Fibroblast of skin of left quadriceps (primary cell): ENCODE measurements at places on chromosomes 2 and 18.

DNA sequence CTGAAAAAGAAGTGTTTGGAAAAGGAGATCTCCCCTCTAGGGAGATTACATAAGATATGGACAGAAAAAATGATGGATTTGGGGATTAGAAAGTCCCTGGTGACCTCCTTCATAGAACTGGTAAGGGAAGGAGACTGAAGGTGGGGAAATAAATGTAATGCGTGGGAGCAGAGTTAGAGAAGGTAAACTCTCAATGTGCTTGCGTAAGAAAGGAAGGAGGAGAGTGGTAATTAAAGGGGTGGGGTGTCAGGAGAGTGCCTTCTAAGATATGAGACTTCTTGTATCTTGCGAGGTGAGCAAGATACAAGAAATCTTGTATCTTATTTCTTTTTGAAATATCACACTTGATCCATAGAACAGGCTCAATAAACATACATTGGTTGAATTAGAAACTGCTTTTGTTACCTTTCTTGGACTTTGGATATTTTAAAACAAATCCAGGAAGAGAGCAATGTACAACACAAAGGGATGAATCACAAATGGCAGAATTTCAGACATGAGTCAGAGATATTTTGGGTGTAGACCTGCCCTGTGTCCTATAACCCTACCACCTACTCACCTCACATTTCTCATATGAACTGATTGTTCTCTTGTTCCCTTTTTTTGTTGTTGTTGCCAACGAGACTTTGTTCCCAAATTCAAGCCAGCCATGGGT lies 342.4 kb downstream of the INSIG2 start:
- no peak for DNase-seq

DNA sequence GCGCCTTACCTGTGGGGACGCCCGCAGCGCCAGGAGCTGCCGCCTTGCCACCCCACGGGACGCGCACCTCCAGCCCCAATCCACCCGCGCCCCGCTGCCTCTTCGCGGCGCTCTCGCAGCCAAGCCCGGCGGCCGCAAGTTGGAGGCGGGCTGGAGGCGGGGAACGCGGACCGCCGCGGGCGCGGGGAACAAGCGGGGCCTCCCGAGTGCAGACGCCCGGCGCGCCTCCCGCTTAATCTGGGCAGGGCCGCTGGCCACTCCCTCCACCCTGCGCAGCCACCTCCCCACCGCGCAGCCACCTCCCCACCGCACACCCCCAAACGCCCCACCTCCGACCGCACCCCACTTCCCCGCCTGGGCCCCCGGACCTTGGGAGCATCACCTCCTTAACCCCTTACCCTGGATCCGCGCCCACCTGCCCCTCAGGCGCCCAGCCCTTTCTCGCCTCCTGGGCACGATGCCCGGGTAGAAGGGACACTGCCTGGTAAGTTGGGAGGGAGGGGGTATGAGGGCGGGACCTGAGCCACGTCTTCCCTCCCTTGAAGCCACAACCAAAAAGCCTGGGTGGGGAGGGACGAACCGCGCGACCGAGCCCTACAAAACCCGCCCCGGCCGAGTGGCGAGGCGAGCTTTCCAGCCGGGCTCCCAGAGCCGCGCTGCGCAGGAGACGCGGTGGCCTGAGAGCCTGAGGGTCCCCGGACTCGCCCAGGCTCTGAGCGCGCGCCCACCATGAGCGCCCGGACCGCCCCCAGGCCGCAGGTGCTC lies at the start of the genes COL4A3 and COL4A4:
Gene COL4A3 (plus strand): TSS at position 627 of the 765 bp plus-strand sequence. CDS start 103 bp downstream, at position 730.
Gene COL4A4 (minus strand): TSS at position 208 of the 765 bp plus-strand sequence. CDS start 16,722 bp downstream, outside the sequence.
- DNase-seq, result no peak

DNA sequence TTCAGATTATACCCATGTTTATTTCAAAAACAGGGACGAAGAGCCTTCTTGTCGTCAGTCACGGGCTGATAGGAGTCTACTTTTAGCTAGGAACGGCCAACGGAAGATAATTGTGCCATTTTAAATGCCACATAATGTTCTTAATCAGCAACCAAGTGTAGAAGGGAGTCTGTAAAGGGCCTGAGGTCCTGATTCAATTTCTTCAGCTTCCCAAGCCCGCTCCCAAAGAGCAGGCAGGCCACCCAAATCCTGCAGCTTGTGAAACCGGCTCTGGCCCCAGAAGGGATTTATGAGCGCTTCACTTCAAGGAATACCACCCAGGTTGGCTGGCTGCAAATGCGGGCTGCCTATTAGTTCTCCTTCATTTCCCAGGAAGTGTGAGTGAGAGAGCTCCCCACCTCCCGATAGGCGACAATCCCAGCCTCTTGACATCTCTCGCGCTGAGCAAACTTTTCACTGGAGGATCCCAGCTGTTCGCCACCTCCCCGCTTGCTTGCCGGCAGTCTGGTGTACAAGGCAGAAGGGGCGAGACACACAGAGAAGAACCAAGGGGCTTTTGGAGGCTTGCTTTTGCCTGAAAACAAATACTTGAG lies 272.9 kb downstream of the CDH20 start:
- DNase-seq, result peak; percentile 50

DNA sequence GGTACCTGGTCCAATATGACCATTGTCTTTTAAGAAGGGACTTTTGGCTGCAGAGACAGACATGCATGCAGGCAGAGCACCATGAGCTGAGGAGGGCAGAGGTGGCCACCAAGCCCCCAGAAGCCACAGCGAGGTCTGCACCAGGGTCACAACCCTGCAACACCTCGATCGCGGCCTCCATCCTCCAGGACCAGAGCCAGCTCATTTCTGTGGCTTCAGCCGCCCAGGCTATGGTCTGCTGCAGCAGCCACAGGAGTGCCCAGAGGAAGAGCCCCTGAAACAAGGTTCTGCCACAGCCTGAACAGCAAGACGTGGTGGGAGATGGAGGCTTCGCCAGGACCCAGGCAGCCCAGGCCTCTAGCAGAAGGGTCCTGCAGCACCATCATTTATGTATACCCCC lies 53.9 kb downstream of the ANKMY1 start:
- DNase-seq, result no peak

GRCh38 chr2:1069847-1070246 lies 119.2 kb downstream of the SNTG2 start:
- no peak for DNase-seq

DNA sequence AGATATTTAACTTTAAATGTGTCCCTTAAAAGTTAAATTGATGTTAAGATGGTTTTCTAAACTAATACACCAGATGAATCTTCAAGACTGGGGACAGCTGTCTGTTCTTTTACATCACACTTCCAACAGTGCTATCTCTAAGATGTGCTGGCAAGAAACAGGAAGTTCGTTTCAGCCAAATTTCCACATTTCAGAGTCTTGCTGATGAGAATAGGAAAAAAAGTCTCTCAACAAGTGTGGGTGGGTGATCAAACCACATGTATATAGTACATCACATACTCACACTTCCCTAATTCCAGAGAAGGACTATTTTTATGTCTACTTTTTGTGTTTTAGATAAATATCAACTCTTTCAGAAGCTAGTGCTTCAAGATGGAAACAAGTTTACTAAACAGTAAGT lies 1712.8 kb upstream of the TMEFF2 start:
- DNase-seq, result no peak

- DNase-seq, result no peak
Observed at GRCh38 chr2:166337932-166338331, 37.8 kb downstream of the SCN9A start.

DNA sequence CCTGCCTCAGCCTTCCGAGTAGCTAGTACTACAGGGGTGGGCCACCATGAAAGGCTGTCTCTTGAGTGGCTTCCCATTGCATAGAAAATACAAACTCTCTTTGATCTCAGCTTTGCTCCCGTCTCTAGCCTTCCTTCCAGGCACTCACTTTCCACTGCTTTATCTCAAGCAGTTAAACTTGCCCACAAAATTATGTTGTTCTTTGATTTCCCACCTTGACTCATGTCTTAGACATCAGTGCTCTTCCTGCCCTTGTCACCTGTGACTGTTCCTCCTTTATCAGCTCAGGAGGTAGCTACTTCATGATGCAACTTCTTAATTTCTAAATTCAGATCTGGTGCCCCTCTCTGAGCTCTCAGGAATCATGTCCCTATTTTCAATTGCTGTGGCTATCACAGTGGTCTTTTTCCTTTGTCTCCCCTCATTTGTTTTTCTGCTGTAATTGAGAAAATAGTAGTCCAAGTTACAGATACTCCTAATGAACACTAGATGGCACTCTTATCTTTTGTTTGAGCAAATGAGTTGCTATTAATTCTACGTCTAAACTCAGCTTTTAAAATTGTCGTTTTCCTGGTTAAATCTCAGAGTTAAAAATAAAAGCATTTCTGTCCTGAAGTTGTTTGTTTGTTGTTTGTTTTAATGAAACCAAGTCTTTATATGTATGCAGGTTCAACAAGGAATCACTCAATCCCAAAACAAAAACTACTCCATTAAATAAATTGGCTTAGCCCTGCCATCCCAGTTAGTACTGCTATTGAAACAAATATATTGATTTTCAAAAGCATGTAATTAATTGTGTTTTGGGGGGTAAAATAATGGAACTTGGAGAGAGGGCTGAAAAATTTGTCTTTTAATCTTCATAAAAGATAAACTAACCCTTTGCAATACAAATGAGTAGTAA lies 46.9 kb upstream of the GREB1L start:
- peak; percentile 20 for DNase-seq

DNA sequence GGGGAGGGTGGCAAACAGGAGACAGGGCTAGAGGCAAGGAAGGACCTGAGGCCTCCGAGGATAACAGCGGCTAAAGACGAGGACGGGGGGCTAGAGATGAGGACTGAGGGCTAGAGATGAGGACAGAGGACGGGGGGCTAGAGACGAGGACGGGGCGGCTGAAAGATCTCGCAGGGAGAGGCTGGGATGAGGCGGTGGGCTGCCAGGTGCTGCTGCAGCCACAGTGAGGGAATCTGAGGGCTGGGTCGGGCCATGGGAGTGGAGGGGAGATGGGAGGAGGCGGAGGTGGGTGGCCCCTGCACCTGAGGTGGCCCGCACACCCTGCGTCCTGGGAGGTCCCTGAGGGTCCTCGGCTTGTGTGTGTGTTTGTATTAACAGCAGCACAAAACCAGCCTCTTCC lies 350.2 kb upstream of the SALL3 start:
- no peak for DNase-seq

- DNase-seq, result no peak
Observed at GRCh38 chr2:34578641-34579040, 979.5 kb upstream of the FAM98A start.

GRCh38 chr2:218286570-218287459 lies 5.5 kb downstream of the TMBIM1 start:
- peak; percentile 76 for DNase-seq

DNA sequence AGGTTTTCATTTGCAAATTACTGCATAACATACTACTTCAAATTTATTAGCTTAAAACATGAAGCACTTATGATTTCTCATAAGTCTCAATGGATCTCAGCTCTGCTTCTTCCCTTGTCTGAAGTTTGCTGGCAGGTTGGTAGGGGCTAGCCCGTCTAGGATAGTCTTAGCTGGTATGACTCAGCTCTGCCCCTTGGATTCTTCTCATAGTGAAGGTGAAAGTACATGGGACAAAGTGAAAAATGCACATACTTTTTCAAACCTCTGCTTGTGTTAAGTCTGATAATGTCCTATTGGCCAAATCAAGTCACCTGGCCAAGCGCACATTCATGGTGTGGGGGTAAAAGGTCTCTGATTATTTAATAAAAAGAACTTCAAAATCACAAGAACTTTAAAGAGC lies 184.8 kb upstream of the VWC2L start:
- DNase-seq, result no peak

DNA sequence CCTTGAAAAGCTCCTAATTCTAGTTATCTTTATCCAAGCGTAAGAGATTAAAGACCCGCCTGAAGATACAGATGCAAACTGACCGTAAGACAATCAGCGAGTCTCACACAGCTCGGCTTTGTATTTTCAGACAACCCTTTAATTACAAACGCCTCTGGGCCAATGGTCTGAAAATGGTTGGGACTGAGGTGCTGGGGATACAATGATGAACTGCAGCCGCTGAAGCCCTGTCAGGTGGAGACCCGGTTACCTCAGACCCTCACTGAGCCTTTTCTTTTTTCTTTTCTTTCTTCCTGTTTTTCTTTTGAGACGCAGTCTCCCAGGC lies 715 bp upstream of the CFAP36 start:
- DNase-seq, result no peak

GRCh38 chr2:183881978-183882377 lies 716.4 kb upstream of the ZNF804A start:
- DNase-seq, result no peak

DNA sequence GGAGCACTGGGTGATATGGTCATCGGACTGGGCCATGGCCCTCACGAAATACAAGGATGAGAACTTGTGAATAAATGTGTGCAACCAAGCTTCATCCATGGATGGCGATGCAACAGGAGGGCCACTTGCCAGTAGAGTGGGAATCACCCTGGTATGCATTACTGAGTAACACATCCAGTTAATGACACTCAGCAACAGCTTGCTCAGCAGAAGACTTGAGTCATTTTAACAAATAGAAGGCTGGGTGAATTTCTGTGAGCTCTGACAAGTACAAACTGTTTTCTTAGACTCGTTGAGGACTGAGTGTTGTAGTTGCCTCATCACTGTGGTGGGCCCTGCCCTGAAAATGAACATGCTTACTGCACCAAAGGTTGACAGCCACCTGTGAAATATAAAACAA lies 221.6 kb downstream of the NCKAP5 start:
- peak; percentile 41 for DNase-seq

GRCh38 chr2:45506756-45507155 lies 104.3 kb downstream of the SRBD1 start:
- no peak for DNase-seq

DNA sequence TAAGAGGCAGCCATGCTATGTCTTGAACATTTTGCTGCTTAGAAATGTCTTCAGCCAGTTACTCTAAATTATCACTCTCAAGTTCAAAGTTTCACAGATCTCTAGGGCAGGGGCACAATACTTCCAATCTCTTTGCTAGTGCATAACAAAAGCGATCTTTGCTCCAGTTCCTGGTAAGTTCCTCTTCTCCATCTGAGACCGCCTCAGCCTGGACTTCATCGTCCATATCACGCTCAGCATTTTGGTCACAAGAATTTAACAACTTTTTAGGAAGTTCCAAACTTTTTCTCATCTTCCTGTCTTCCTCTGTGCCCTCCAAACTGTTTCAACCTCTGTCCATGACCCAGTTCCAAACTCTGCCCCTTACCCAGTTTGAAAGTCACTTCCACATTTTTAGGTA lies 8.8 kb upstream of the SLC35F5 start:
- DNase-seq, result no peak

DNA sequence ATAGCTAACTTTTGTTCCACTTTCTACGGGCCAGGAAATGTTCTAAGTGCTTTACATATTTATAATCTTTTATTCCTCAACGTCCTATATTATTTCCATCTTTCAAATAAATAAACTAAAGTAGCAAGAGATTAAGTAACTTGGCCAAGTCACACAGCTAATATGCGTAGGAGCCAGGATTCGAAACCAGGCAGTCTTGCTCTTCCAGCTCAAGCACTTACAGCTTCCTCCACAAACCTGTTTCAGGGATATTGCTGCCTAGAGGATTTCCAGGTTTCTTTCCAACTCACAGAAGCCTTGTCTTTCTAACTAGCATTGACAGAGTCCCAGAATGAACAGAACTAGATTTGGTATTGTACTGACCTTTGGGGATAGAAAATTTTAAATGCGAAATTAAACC lies 102.5 kb downstream of the FIGN start:
- no peak for DNase-seq

- no peak for DNase-seq
Observed at GRCh38 chr2:156037482-156037881, 295.0 kb downstream of the NR4A2 start.
